H9 (cell line): ENCODE measurements at places on chromosomes 12 and 14.

- H3K36me3 ChIP-seq: no peaks in the 10 kb centered on the region
- H3K4me1 ChIP-seq: no peaks in the 10 kb centered on the region
- H3K27ac ChIP-seq: no peak overlapping the region
- no peak for DNase-seq
- no peak overlapping the region for H3K4me3 ChIP-seq
Observed at GRCh38 chr12:15355766-15356165, 33.5 kb downstream of the PTPRO start.

- H3K4me1 ChIP-seq: peaks cover 22% of the 10 kb centered on the region; the same call in 1 of the 2 replicates
- peaks cover 9% of the 10 kb centered on the region for H3K36me3 ChIP-seq
- H3K27me3 ChIP-seq: peaks cover 3% of the 10 kb centered on the region
- peak overlapping the region; percentile 70 for H3K4me3 ChIP-seq
Observed at GRCh38 chr12:53232646-53233461, 845 bp upstream of the RARG start.

- no peaks in the 10 kb centered on the region for H3K36me3 ChIP-seq
- H3K27ac ChIP-seq: no peak overlapping the region
- no peak overlapping the region for H3K4me3 ChIP-seq
- H3K4me1 ChIP-seq: no peaks in the 10 kb centered on the region
- no peak for DNase-seq
Observed at GRCh38 chr12:40137252-40137651, 31.4 kb upstream of the SLC2A13 start.

DNA sequence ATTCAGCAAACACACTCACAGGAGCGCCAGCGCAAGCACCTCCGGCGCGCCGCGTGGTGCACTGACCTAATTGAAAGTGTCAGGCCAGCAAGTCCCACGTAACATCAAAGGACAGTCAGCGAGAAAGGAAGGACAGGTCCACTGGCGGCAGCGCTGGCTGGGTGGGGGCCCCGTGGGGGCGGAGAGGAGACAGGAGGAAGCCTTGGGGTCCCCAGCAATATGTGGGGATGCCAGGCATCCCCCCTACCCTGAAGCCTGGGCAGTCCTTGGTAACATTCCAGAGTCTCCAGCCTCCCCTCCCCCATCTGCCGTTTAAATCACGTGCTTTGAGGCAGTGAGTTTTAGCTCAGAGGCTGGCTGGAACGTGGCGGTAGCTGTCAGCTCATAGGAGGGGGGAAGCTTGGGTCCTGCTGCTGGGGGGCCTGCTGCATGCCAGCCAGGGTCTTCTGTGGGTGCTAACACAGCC lies 159.2 kb downstream of the CALM1 start:
- peak; percentile 63 for DNase-seq
- peaks cover 2% of the 10 kb centered on the region; the same call in 1 of the 2 replicates for H3K36me3 ChIP-seq
- no peak overlapping the region for H3K4me3 ChIP-seq
- no peaks in the 10 kb centered on the region for H3K27me3 ChIP-seq
- H3K27ac ChIP-seq: no peak overlapping the region
- H3K4me1 ChIP-seq: peaks cover 5% of the 10 kb centered on the region; the same call in 1 of the 2 replicates

- H3K27ac ChIP-seq: no peak overlapping the region
- H3K36me3 ChIP-seq: no peaks in the 10 kb centered on the region
- no peak for DNase-seq
- no peaks in the 10 kb centered on the region for H3K27me3 ChIP-seq
Observed at GRCh38 chr14:35689000-35689460, 120.1 kb downstream of the RALGAPA1 start.

- no peaks in the 10 kb centered on the region for H3K27me3 ChIP-seq
- DNase-seq: no peak
- no peak overlapping the region for H3K27ac ChIP-seq
Observed at GRCh38 chr12:5078423-5078822, 34.7 kb downstream of the KCNA5 start.

GRCh38 chr14:73567951-73568885 lies 795 bp upstream of the ACOT2 start:
- peaks cover 22% of the 10 kb centered on the region for H3K36me3 ChIP-seq
- H3K4me1 ChIP-seq: peaks cover 3% of the 10 kb centered on the region; the same call in 1 of the 2 replicates
- H3K4me3 ChIP-seq: peak overlapping the region; percentile 80
- no peak overlapping the region for H3K27ac ChIP-seq
- H3K27me3 ChIP-seq: no peaks in the 10 kb centered on the region

DNA sequence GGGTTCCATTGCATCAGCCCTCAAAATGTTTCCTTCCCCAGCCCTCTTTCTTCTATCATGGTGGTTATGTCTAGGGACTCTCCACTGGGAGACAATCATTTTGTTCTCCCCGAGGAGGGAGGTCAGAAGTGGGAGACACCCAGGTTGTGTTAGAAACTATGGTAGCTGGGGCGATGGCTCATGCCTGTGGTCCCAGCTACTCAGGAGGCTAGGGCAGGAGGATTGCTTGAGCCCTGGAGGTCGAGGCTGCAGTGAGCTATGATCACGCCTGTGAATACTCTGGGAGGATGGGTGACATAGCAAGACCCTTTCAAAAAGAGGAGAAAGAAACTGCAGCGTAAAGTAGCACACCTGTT lies 13.0 kb upstream of the LRRC23 start:
- H3K27ac ChIP-seq: no peak overlapping the region
- peaks cover 12% of the 10 kb centered on the region for H3K36me3 ChIP-seq
- no peaks in the 10 kb centered on the region for H3K27me3 ChIP-seq
- H3K4me3 ChIP-seq: peak overlapping the region; percentile 57
- DNase-seq: no peak
- peaks cover 3% of the 10 kb centered on the region; the same call in 1 of the 2 replicates for H3K4me1 ChIP-seq
